ENCODE measurements at places on chromosomes 16 and 17.

GRCh38 chr17:79355165-79355564, 255.7 kb downstream of the RBFOX3 start:
- DNase-seq = no peak

- DNase-seq = peak; percentile 52
Observed at GRCh38 chr16:66588981-66589713, 9.9 kb downstream of the CMTM2 start.

DNA sequence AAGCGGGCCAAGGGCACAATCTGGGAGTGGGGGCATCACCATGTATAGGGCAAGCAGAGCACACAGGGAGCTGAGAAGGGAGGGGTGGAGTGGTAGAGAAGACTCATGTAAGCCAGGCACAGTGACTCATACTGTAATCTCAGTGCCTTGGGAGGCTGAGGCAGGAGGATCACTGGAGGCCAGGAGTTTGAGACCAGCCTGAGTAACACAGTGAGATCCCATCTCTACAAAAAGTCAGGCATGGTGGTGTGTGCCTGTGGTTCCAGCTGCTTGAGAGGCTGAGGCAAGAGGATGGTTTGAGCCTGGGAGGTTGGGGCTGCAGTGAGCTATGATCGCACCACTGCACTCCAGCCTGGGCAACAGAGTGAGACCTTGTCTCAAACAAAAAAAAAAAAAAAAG, 40.8 kb downstream of the ARHGAP27 start:
- DNase-seq = no peak

DNA sequence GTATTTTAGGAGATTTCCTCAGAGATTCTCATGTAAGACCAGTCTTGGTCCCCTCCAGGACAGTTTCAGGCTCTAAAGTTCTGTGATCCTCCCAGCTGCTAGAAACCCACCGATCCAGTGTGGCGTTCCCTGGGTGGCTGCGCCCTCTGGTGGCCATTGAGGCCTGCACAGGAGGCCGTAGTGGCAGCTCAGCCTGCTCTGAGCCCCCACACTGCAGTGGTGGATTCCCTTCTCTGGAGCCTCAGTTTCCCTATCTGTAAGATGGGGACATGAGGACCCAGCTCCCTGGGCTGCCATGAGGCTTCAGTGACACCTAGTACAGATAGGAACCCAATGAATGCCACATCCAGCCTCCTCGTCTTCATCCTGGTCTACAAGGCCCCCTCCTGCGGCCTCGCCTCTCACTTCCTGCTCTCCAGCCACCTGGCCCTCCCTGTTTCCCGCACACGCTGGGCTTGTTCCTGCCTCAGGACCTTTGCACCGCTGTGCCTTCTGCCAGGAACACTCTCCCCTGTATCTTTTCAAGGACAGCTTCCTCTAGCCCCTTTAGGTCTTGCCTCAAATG, 16.5 kb downstream of the CCDC102A start:
- peak; percentile 55 for DNase-seq

DNA sequence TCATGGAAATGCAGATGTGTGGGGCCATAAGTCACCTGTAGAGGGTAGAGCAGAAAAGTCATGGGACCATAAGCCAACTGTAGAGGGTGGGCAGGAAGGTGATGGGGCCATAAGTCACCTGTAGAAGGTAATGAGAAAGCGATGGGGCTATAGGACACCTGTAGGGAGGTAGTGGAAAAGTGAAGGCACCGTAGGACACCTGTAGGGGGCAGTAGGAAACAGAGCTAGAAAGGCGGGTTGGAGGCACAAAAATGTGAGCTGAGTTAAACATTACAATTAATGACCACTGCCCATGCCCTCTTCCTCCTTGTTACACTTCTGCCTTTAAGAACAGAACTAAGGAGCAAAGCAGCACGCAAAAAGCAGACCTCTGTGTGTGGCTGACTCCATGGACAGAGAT, 150.1 kb downstream of the SHISA6 start:
- no peak for DNase-seq

- DNase-seq = peak; percentile 15
Observed at GRCh38 chr16:19167710-19168370, at the start of gene SYT17. TSS of gene SYT17 (plus strand) at chr16:19168240. CDS start at chr16:19168647, 407 bp downstream.

GRCh38 chr16:27505297-27506236, 44.1 kb downstream of the GTF3C1 start:
- no peak for DNase-seq

DNA sequence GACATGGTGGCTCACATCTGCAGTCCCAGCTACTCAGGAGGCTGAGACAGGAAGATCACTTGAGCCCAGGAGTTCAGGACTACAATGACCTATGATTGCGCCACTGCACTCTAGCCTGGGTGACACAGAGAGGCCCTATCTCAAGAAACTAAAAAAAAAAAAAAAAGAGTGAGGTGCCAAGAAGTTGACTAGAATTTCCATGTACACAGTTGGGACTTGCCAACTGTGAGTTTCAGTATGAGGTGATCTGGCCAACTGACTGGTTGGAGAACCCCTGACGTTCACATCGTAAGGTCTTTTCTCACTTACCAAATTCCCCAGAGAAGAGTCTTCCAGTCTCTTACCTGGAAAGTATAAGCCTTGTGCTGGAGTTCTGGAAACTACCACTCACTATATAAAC, 3.1 kb upstream of the MED11 start:
- no peak for DNase-seq

DNA sequence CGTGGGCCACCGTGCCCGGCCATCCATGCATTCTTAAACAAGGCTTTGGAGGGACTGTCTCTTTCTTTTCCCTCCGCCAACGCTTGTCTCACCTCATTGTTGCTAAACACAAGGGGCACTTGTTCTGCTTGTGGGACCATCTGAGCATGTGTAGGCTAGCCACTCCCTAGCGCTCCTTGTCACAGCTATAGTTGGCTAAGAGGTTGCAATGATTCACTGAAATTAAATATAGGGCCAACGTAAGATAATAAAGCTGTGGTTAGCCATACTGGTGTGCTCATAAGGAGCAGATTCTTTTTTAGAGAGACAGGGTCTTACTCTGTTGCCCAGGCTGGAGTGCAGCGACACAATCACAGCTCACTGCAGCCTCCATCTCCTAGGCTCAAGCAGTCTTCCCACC, 41.2 kb downstream of the KIAA0513 start:
- DNase-seq = no peak

GRCh38 chr16:47058295-47059086, 85.0 kb upstream of the DNAJA2 start:
- no peak for DNase-seq

GRCh38 chr17:66665194-66665593, 169.7 kb upstream of the CACNG5 start:
- no peak for DNase-seq

- peak; percentile 47 for DNase-seq
Observed at GRCh38 chr16:68417711-68418301, 30.5 kb downstream of the SMPD3 start.

DNA sequence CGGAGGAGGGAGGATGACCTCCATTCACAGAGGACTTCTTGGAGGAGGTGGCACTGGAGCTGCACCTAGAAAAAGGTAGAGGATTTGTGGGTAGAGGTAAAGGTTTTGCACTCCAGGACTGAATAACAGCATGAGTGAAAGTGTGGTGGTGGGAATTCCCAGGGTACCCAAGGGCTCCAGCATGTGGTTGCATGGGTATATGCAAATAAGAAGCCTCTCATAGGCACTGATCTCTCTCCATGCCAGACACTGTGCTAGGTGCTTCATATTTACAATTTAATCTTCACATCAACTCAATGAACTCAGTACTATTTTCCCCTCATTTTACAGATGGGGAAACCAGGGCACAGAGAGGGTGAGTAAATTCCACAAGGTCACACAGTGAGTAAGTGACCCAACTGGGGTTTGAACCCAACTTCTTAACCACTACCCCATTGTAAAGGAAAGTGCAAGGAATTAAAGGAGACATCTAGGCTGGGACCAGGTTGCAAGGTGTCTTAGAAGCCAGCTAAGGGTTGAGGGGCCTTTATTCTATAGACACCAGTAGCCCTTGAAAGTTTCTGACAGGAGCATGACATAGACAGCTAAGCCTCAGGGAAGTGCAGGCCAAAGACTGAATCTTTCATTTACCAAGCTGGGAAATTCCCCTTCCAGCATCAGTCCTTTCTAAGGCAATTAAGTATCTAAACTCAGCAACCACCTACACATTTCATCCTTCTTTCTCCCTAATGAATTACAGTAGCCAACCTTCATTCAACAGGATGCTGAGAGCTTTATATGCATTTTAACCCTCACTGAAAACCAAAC, 21.3 kb downstream of the SCNN1B start:
- no peak for DNase-seq

DNA sequence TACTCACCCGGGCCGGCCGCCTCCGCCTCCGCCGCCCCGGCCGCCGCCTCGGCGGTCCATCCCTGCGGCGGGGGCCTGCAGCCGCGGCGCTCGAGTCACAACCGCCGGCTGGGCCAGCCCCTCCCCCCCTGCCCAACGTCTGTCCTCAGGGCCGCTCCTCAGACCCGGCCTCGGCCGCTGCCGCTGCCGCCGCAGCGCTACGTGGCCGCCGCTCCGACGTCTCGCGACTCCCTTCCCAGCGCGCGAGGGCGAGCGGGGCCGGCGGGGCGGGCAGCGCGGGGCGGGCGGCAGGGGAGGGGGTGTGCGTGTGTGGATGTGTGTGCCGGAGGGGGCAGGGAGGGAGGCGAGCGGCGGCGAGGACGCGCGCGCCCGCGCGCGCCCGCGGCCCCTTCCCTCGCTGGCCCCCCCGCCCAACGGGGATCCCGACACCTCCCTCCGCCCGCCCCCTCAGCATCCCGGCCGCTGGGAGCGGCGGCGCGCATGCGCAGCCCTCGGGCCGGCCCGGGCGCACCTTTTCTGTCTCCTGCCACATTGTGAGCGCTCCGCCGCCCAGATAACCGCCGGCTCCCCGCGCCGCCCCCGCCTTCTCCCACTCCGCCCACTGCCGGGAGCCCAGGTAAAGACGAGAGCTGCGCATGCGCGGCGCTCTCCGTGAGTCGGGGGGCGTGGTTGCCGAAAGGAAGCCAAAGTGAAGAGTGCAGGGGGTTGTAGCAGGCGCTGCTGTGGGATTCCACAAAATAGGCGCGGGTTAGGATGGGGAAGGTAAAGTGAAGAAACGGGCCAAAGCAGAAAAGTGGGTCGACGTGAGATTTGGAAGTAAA, at the start of gene ZNF652:
Gene ZNF652, minus strand, starts transcription at position 349 of the 821 bp plus-strand sequence. CDS start 44,525 bp downstream, outside the sequence.
- peak; percentile 83 for DNase-seq

DNA sequence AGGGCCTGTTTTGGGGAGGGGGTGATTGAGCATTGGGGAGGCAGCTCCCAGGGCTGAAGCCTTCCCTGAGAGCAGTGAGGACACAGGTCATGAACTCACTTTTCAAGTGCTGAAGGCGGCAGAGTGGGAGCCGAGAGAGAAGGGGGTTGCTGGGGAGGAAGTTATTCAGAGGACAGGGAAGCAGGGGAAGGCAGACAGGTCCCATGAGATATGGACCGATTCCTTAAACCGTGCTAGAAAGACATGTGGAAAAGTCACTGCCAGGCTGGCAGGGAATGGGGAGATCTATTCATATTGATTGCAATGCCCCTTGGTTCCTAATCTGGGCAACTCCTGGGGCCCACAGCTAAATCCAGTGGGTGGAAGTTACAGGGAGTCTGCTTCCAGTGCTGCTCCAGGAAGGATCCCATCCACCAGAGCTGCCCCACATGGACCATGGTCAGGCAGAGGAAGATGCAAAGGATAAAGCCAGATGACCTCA, 1.1 kb downstream of the CCL4 start:
- DNase-seq = no peak

GRCh38 chr16:12964461-12964860, 63.1 kb downstream of the SHISA9 start:
- DNase-seq = no peak

DNA sequence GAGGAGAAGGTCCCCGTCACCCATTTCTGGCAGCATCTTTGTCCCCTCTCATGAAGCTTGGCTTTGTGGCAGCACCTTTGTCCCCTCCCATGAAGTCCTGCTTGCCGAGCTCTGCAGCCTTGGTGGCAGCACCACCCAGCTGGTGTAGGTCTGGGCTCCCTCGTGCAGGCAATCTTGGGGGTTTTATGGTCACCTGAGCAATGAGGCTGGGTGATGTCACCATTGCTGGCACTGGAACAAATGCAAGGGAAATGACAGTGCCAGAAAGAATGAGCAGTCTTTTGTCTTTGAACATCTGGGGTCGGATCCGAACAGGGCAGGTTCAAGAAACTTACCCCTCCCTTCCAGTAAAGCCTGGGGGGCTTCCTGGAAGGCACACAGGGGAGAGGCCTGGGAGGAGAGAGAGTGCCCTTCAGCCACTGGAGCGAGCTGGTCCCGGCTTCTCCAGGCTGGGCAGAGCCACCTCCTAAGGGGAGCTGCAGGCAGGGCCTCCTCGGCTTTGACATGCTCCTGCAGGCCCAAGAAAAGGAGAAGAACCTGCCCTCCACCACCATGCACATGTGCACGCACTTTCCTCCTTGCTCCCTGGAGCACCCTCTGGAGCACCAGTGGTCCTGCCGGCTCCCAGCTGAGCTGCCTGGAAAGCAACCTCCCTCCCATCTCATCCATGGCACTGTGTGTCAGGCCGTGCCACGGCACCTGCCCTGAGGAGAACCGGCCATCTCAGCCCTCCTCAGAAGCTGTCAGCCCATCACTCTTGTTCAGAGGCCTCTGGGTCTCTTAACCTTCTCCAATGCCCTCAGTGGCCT, 16.0 kb downstream of the BTBD17 start:
- no peak for DNase-seq

GRCh38 chr17:80397034-80397387, 18.0 kb upstream of the ENDOV start:
- DNase-seq = no peak

DNA sequence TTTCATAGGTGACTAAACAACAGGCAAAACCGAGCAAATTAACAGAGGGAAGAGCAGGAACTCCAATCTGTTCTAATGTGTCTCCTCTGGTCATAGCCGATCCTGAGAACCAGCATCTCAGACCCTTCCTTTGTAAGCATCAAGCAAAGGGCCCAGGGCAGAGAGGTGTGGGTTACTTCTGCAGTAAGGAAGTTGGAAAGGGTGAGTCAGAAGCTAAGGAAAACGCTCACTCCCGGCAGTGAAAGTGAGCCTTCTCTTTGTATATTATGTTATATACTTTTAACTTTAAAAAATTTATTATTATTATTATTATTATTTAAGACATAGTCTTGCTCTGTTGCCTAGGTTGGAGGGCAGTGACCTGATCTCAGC, 77.7 kb downstream of the MRM3 start:
- DNase-seq = no peak

- DNase-seq = no peak
Observed at GRCh38 chr16:57239107-57239506, 6.0 kb upstream of the ARL2BP start.

- DNase-seq = no peak
Observed at GRCh38 chr16:67530013-67530939, 1.6 kb downstream of the RIPOR1 start.

DNA sequence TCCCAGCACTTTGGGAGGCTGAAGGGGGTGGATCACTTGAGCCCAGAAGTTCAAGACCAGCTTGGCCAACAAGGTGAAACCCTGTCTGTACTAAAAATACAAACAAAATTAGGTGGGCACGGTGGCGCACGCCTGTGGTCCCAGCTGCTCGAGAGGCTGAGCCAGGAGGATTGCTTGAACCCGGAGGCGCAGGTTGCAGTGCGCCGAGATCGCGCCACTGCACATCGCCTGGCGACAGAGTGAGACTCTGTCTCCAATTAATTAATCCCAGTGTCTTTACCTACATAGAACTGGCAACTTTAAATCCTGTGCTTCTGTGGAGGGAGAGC, 1.5 kb upstream of the ELOB start:
- DNase-seq = no peak

GRCh38 chr16:88540346-88540977, 29.7 kb upstream of the ZC3H18 start:
- DNase-seq = no peak
